Right renal cortex interstitium (tissue), 3 donors: ENCODE measurements at places on chromosomes 7 and 10. TPM values are rescaled to one million over a fixed set of nuclear protein-coding genes. Genes with fewer than 3 reads are reported as not detected.

- DNase-seq, result no peak
Observed at GRCh38 chr7:25025218-25025671, 45.3 kb upstream of the OSBPL3 start.

- no peak for DNase-seq
Observed at GRCh38 chr7:84157171-84157570, 37.4 kb downstream of the SEMA3A start.

GRCh38 chr10:30059209-30060107 is at the start of gene JCAD:
Gene JCAD (minus strand): TSS chr10:30059586. CDS start chr10:30047812, 11,774 bp downstream.
- DNase-seq, result no peak

- no peak for DNase-seq
Observed at GRCh38 chr10:15333909-15334649, 37.0 kb downstream of the FAM171A1 start.

AMPH gene
- 15.1 TPM for polyA plus RNA-seq

NPSR1 gene
- not detected for polyA plus RNA-seq

DNA sequence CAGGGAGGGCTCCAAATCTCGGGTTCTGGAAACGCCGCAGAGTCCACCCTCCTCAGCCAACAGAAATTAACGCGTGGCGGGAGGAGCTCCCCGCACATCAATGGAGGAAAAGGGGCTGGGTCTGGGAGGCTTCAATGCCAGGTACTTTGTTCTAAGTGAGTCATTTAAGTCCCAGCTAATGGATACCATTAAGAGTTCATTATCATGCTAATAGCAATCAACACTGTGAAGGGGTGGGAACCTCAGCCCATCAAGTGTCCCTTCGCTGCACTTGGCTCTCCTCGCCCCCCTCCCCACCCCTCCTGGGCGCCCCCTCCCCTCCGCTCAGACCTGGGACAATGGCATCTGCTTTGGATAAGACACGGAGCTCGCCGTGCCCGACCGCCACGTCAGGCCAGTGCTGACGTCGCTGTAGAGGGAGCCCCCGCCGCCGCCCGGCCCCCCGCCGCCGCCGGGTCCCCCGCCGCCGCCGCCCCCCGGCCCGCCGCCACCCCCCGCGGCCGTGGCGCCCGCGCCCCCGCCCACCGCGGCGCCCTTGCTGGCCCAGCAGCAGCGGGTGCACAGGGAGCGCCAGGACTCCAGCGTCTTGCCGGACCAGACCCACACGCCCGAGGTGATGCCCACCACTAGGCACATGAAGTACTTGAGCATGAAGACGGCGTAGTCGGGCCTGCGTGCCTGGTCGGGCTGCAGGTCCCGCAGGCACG is 2.9 kb downstream of the FZD8 start:
- DNase-seq, result no peak

GRCh38 chr7:112341464-112341863 is 108.8 kb upstream of the IFRD1 start:
- DNase-seq, result no peak
